ENCODE measurements at places on chromosomes 3 and 15.

GRCh38 chr15:37096558-37097143 lies 3.7 kb downstream of the MEIS2 start:
- DNase-seq = no peak

GRCh38 chr15:61000276-61000675 lies 228.8 kb downstream of the RORA start:
- DNase-seq = no peak

GRCh38 chr3:109930582-109930981 lies 593.2 kb upstream of the DPPA4 start:
- DNase-seq = no peak

GRCh38 chr3:48285132-48285531 lies 44.2 kb downstream of the ZNF589 start:
- DNase-seq = no peak

DNA sequence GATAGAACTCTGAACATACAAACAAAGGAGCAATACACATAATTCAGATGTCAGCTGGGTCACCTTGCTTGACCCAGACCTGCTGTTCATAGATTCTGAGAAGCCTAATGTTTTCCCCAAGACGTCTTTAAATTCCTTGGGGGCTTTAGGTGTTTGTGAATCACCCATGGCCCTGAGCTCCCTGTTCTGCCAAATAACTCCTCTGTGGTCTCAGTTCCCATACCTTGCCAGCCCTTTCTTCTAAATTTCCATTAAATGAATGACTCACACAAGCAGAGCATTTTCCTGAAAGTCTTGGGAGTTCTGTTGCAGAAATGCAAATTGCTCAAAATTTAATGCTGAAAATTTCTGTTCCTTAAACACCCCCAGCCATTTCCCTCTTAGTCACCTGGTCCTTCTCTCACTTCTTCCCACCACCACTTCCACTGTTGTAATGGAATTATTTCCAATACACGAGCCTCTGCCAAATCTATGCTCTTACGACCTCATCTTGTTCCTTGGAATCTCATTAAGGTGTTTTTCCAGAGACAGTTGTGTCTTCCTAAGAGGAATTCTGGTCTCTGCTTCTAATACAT lies 33.4 kb upstream of the PSMD6 start:
- DNase-seq = no peak

GRCh38 chr3:129687586-129688125 lies 81.2 kb upstream of the PLXND1 start:
- no peak for DNase-seq

- no peak for DNase-seq
Measured at GRCh38 chr3:159210336-159210735, 408.5 kb downstream of the MFSD1 start.

DNA sequence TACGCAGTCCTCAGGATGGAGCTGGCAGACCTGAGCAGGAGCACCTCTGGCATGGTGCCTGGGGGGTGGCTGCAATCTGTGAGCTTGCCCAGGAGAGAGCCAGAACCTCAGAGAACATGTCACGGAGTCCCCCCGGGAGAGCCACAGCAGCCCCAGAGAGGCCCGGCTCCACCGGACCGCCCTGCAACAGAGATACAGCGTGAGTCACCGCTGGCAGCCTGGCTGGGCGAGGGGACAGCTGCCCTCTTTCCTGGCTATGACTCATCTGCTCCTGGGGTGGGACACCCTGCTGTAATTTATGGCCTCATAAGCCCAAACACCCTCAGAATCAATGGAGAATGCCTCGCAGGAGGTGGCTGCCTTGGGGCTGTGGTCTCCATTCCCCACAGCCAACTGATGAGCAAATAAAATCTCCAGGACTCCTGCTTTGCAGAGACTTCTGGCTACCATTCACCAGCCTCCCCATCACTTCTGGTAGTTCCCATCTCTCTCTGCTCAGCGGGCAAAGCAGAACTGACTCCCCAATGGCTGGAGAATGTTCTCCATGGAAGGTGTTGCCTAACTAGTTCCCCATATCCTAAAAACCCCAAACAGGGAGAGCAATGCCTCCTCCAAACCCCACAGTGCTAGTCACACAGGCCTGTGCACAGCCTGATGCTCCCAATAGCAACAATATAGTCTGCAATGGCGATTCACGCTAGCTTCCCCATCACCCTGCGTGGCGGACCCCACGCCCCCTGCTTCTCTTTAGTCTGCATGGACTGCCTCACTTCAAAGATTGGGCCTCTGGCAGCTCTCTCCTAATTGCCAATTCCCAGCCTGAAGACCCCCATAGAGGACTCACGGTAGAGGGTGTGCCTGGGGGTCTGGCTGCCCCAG lies 21.6 kb downstream of the ACSBG1 start:
- DNase-seq = no peak

- DNase-seq = peak; percentile 6
Measured at GRCh38 chr3:156816091-156816793, 9.9 kb upstream of the LEKR1 start.

DNA sequence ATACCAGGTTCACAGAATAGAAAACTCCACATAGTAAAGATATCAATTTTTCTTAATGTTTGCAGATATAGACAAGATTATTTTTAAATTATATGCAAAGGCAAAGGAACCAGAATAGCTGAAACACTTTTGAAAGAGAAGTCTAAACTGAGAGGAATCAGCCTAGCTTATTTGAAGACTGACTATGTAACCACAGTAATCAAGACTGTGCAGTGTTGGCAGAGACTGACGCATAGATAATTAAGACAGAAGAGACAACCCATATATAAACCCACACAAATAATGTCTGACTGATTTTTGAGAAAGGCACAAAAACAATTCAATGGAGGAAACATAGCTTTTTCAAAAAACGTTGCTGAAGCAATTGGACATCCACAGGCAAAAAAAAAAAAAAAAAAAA lies 28.6 kb upstream of the ACKR4 start:
- DNase-seq = no peak

DNA sequence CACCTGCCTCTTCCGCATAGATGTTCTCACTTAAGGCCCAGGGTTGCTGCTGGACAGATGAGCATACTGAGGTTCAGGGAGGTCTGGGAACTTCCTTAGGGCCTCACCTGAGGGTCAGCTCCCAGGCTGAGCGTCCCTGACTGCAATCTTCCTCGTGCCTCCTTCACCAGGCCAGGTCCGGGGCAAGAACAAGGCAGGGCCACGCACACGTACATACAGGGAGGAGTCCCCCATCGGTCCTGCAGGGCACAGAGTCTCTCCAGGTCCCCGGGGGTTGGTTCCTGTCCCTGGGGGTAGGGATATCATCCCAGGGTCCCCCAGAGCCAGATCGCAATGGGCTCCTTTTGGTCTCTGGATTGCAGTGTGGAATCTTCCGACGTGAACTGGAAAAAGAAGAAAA lies 130.1 kb downstream of the LRRK1 start:
- no peak for DNase-seq

DNA sequence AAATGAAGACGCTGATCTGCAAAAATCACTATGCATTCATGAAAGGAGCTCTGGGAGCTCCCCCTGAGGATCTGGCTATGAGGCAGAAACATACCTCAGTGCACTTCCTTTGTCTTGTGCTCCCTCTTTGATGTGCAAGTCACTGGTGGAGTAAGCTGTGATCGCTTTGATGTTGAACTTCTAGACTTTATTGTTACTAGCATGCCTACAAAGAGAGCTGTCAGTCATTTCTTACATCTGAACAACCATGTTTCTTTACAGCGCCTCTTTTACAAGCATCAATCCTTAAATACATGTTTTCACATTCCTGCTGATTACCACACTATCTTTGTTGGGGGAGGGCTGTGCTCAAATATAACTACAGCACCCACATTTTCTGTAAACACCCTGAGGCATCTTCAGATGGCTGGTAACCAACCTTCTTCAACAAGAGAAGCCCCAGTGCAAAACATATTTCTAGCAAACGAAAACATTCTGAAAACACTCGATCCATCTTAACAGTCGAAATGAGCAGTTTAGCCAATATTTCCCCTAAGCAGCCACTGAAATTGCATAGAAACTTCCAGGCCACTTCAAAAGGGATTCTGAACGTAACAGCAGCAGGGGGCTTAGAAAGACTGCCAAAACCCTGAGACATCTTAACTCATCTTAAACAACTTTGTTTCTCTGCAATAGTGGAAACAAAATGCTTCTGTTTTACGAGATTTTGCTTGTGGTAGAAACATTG lies 101.9 kb upstream of the ICE2 start:
- no peak for DNase-seq

DNA sequence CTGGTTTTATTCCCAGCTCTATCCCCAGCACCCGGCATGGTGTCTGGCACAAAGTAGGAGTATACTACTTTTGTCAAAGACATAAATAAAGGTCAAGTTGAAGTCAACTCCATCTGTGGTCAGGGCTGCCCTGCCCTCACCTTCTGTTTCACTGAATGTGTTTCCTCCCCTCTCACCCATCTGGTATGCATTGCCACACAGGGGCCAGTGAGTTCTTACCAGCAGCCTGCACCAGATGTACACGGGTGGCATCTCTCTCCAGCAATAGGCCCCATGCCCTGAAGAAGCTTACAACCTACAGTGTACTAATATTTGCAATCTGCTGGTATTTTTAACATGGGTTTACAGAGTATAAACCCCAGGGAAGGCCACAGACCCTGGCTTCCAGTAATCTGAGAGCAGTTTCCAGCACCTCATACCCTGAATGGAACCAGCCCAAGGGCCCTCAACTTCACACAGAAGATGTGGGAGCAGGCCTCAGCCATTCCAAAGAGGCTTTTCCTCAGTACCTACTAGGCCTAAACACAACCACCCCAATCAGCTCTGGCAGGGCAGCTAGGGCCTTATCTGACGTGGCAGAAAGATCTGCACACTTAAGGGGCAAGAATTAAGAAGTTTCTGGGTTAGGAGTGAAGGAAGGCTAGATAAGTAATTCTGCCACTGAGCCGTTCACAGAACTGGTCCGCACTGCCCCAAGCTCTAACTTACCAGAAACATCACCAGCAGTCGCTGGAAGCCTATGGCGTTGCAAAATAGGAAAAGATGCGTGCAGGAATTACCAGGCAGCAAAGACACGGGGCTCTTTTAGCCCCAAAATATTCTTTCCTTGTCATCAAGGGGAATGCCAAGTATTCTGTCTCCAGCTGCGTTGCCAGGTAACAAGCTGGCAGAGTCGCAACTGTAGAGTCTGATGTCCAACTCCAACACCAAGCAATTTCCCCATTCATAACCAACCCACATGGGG lies 2.1 kb downstream of the IDH2 start:
- DNase-seq = no peak

DNA sequence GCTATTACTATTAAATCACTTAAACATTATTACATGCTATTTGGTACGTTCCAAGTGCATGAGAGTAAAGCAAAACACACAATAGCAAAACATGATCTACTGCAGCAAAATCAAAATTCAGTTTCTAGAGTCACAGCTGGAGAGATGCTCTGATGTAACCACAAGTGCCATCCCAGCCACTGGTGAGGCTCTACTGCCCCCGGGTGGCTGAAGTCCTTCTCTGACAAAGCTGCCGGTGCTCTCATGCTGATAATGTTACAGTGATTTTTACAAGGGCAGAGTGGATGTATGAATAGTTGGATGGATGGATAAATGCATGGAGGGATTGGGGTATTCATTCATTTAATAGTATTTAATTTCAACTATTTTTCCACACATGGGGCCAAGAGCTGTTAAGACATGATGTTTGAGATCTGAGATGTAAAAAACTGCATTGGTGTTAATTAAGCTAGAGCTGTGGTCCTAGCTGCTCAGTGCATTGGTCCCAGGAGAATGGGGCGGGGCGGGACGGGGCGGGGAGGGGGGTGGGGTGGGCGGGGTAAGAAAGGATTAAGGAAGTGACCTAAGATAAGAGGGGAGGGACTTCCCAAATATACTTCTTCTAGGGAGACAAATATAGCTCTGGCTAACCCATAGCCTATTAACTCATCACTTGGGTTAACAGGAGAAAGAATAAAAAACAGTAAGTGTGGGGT lies 5.3 kb upstream of the SPESP1 start:
- peak; percentile 35 for DNase-seq

DNA sequence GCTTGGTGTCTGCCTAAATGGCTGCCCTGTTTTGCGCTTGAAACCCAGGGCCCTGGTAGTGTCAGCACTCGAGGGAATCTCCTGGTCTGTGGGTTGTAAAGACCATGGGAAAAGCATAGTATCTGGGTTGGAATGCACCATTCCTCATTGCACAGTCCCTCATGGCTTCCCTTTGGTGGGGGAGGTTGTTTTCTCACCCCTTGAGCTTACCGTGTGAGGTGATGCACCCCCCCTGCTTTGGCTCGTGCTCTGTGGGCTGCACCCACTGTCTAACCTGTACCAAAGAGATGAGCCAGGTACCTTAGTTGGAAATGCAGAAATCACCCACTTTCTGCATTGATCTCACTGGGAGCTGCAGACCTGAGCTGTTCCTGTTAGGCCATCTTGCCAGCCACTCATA lies 104.7 kb downstream of the MBNL1 start:
- no peak for DNase-seq

GRCh38 chr3:94362393-94362792 lies 299.5 kb downstream of the NSUN3 start:
- DNase-seq = no peak

GRCh38 chr3:108127301-108127988 lies 36.6 kb upstream of the CD47 start:
- DNase-seq = peak; percentile 65

GRCh38 chr3:34248352-34248751 lies 449.9 kb downstream of the PDCD6IP start:
- DNase-seq = no peak

GRCh38 chr3:106068795-106069194 lies 200.0 kb upstream of the CBLB start:
- DNase-seq = no peak

DNA sequence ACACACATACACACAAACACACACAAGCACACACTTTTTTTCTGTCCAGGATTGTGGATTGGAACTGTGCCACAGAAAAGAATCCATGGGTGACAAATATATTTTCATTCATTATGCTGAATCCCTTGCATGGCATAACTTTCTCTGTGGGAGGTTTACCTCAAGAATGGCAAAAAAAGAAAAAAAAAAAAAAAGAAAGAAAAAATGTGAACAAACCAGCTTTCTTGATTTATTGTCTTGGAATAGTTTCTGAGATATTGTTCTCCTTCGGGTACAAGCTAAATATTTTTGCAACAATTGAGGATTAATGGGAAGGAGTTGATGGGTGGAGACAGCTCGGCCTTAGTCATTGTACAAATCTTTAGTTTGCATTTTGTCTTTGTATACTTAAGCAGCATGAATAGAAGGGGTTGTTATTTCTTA lies 153.1 kb downstream of the GMNC start:
- no peak for DNase-seq

DNA sequence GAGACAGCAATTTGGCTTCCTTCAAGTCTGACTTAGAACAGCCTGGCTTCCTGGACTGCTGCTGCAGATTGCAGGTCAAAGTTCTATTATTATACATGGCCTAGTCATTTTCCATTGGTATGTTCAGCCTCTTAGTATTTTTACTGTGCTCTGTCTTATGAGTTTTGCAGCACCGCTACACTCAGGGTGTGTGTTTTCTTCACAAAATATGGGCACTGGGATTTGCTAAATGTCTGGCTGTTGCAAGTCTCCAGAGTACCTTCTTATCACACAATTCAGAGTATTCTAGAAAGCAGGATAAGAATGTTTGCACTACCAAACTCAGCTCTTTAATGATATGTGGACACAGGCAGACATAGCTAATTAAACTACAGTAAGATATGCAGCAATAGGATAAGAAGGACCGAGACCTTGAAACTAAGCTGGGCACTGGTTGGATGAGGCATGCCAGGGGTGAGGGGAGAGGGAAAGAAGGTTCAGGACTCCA lies 203.0 kb upstream of the PDZRN3 start:
- DNase-seq = no peak

GRCh38 chr3:124814620-124815421 lies 72.3 kb downstream of the ITGB5 start:
- DNase-seq = no peak
